NCI-H510A treated with DMSO at 0.1 percent for 48 hours (cell line): ENCODE measurements at places on chromosomes 7 and 10.

- DNase-seq = no peak
These were observed 30.2 kb downstream of the SLC39A12 start for GRCh38 chr10:17981766-17982380.

DNA sequence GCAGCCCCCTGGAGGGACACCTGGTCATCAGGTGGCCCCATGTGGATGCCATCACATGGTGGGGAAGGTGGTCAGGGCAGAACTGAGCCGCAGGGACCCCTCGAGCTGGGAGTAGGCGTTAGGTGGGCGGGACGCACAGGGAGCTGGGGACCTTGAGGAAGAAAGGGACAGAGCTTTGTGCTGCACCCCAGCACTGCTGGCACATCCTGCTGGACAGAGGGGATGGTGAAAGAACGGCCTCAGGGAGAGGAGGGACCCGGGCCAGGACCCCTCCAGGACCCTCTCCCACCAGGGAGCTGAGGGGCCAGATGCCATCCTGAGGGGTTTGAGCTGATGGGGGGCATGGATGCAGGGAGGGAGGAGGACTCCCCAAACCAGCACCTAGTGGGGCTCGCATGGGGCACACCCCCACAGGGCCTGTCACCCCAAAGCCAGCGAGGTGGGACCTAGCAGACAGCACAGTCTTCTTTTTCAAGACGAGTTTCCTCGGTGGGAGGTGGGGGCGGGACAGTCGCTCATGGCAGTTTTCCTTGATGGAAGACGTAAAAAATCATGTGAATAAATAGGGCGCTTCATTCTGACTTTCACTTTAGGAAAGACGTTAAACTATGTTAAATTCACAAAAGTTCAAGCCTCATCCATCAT lies 43.3 kb downstream of the STK32C start:
- no peak for DNase-seq

- DNase-seq = no peak
These were observed 121.9 kb downstream of the PTPN20 start for GRCh38 chr10:47033081-47033480.

DNA sequence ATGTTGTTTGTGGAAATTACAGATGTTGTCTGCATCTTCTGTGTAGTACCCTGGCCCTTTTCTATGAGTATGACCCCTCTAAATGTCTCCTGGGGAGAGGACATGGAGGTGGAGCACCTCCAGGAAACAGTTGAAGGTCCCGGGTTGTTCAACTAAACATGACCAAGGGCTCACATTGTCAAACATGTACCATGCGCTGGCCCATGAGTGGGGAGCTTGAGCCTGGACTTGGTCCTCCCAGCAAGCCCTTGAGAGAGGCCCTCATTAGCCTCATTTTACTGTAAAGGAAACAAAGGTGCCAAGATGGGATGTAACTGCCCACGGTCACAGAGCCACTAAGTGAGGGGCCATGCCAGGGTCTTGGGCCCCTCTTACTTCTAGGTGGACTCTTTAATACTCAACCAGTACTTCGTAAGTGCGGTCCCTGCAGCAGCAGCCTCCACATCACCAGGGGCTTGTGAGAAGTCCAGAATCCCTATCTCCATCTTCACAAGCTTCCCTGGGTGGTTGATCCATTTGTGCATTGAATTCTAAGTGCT lies 31.2 kb downstream of the C10orf71 start:
- no peak for DNase-seq

- no peak for DNase-seq
These were observed 135.6 kb downstream of the LHPP start for GRCh38 chr10:124596962-124597845.

DNA sequence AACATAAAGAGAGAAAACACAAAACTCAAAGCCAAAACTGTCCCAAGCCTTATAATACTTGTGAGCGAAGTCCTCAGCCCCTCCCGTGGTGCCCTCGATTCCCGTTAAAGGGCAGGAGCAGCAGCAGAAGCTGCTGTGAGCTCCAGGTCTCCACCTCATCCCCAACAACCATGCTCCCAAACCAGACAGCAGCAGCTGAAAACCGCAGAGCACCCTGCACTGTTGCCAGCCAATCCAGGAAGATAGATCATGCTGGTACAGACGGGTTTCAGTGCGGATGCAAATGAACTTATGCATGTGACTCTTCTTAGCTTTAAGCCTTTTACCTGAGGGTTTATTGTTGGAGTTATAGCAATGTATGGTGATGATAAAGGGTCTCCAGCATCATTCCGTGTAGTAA lies 97.9 kb downstream of the DNAJB6 start:
- no peak for DNase-seq

DNA sequence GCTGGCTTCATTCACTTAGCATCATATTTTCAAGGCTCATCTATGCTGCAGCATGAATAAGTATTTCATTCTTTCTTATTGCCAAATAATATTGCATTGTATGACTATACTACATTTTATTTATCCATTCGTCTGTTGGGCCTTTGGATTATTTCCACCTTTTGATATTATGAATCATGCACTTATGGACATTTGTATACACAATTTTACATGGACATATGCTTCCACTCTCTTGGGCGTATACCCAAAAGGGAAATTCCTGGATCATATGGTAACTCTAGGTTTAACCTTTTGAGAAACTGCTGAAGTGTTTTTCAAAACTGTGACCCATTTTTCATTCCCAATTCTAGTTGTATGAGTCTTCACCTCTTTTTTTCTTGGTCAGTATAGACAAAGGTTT lies 80.3 kb upstream of the GNAI1 start:
- DNase-seq = no peak

DNA sequence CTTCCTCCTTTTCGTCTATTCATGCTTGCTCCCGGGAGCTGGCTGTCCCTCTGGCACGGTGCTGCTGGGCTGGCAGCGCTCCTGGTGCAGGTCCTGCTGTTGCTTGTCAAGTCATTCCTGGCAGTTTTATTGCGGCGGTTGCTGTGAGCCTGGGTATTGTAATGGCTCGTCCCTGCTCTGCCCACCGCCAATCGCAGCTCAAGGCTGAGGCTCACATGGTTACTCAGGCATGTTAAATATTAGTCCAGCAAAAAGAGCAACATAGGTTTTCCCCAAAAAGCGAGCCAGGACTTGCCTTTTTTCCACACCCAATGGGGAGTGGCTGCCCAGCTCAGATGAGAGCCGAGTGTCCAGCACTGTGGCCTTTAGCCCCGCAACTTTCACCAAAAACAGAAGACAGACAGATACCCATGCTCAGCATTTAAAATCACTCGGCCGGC lies 492.9 kb upstream of the FOXK1 start:
- no peak for DNase-seq
